ENCODE measurements at places on chromosomes 16 and 17.

- DNase-seq: no peak
These were observed 531.7 kb upstream of the TOM1L1 start for GRCh38 chr17:54368906-54369305.

GRCh38 chr17:57927048-57927723 lies 28.0 kb downstream of the CUEDC1 start:
- no peak for DNase-seq

GRCh38 chr16:4556112-4556511 lies at the start of gene C16orf96:
TSS of gene C16orf96 (plus strand) at chr16:4556340. CDS start at chr16:4556490, 150 bp downstream.
- no peak for DNase-seq

DNA sequence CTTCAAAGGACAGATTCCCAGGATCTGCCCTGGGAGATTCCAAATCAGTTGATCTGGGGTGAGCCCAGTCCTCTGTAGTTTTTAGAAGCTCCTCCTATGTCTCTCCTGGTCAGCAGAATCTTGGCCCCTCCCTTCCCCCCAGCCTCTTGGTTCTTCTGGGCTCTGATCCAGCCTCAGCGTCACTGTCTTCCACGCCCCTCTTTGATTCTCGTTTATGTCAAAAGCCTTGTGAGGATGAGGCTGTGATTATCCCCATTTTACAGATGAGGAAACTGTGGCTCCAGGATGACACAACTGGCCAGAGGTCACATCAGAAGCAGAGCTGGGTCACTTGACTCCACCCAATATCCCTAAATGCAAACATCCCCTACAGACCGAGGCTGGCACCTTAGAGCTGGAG lies 840 bp upstream of the CDH5 start:
- no peak for DNase-seq

- DNase-seq: no peak
These were observed 22.7 kb downstream of the LIG3 start for GRCh38 chr17:35002876-35003551.

DNA sequence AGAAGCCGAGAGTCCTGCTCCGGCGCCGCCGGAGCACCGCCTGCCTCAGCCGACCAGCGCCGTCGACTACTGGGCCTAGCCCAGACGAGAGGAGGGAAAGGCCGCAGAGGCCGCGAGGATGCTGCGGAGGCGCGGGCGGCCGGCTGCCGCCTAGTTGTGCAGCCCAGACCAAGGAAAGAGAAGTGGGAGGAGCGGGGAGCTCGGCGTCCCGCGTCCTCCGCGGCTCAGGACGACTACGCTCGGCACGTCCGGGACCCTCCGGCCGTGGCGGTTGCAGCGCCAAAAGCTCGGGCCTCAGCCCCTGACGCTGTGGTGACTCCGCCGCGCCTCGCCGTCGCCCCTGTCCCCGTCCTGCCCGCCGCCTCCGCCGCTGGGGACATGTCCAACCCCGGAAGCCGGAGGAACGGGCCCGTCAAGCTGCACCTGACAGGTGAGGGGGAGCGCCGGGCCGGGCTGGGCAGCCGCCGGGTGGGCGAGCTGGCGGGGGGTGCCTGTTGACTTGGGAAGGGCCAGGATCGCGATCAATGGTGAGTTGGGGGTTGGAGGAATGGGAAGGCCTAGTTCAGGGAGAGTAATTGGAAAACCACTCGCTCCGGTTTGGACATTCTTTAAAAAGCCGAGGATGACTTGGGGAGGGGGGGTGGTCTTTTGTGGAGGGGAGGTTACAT lies 37.7 kb downstream of the RNF135 start:
- DNase-seq: peak; percentile 18

DNA sequence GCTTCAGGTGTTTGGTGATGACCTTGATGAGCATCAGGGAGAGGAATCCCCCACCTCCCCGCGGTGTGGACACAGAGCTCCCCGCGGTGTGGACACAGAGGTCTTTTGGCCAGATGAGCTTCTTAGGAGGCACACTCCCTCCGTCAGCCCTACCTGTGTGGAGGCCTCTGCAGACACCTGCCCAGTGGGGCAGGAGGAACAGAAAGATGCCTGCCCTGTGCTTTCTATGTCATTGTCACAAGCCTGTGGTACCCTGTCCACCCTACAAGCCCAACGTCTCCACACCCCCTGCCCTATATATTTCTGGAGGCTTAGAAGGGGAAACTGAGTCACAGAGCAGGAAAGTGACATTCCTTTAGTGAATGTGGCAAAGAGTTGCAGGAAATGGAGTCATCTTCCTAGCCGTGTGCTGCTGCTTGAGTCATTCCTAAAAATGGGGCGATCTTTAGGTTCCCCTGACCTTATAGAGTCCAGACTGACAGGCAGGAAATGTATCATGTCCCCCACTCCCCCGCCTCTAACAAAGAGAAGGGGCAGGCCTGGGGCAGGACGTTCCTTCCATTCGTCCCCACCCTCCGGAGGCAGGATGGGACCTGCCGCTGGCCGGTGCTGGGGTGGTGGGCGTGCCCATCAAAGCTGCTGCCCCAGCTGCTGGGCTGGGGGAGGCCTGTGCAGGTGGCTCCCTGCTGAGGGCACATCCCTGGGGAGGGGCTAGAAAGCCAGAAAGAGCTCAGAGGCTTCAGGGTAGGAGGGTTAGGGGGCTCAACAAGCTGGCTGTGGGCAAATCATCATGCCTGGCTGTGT lies 1.0 kb upstream of the C16orf74 start:
- DNase-seq: no peak

- no peak for DNase-seq
These were observed 13.5 kb downstream of the CDIPT start for GRCh38 chr16:29849505-29849904.

DNA sequence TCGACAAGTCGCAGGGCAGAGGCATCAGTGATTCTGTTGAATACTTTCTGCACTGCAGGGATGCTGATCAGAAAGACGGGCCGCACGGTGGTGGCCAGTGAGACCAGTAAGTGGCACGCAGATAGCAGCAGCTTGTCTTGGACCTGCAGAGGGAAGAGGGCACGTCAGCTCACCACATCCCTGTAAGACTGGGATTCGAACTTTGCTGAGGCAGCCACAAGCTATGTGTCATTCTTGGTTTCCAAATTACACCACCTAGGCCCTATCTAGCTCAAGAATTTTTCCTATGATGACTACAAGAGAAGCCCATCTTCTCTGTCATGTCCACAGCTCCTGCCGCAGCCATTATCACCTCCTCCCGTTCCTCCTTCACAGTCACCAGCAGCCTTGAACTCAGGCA lies 49.4 kb upstream of the GSG1L start:
- no peak for DNase-seq

DNA sequence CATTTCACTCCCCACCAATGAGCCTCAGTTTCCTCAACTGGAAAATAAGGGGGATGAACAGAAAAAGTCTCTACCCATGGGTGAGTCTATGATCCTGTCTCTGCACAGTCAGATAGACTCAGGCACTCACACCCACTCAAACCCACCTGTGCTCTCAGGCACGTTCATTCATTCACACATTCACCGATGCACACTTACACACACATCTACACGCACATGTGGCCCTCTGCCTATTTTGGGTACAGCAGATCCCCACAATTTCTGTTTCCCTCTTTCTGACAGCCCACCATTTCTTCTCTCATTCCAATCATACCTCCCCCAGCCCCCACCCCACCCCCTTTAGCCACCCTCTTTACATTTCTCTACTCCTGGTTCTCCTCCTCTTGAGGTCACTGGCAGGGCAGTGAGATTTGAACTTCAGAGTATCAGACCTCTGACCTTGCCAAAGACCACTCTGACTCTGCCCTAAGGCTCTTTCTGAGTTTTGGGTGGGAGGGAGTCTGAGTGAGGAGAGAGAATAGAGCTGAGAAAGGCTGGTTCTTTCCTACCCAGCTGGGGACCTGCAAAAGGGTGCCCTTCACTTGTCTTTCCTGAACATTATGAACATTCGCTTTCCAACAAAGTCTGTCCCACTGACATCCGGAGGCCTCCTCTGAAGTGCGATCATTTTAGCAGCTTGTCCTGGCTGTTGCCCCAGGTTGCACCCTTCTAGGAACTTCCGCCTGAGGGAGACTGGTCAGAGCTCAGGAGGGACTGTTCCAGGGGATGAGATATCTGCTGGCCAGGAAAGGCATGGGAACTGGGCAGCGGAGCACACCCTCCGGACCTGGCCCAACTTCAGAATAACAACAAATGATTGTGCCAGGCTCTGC lies 10.1 kb upstream of the COL1A1 start:
- DNase-seq: no peak

DNA sequence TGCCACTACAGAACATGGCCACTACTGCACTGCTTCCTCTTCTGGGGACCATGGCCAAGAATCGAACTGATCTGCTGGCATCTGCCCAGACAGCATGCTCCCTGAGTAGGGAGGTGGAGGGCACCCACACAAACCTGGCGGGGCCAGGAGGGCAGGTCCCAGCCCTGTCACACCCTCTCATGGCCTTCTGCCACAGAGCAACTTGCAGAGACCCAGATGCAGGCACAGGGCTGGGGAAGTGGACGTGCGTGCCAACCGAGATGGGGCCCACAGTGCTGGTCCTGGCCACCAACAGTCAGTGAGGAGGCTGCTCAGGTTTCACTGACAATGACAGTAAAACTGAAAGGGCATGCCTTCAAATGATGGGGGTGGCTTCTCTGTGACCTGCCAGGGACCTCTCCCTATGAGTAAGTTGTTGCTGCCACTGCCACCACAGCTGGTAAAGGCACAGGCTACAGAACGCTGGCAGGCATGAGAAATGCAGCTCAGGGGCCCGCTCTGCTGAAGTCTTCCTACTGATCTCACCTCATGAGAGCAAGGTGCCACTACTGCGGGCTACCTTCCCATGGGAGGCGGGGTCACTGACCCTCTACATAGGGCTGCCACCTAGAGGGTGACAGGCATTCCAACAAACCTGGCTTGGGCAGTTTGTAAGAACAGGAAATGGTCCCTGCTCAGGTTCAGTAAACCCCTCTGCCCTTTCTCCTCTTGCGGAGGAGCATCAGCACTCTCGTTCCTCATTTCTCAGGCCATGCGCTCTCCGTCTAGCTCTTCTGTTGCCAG lies 15.5 kb downstream of the HIC1 start:
- DNase-seq: no peak

- no peak for DNase-seq
These were observed 18.1 kb downstream of the LYRM1 start for GRCh38 chr16:20918486-20919239.

- no peak for DNase-seq
These were observed 27.4 kb upstream of the ADGRG1 start for GRCh38 chr16:57600952-57601580.

DNA sequence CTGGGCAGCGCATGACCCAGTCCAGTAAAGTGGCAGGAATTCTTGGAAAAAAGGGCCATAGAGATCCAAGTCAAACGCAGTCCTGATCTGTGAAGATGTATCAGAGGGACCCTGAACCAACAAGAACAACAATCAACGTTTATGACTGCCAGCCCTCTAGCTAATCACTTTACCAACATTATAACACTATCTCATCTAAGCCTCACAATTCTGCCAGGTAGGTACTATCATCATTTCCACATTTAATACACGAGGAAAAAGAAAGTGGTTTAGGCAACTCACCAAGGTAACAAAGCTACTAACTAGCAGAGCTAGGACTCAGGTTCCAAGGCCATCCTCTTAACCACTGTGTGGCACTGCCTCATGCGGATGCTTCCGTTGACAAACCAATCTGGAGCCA lies 28.1 kb downstream of the TEX2 start:
- DNase-seq: no peak

- no peak for DNase-seq
These were observed 2.4 kb upstream of the ITGAL start for GRCh38 chr16:30470170-30470512.

DNA sequence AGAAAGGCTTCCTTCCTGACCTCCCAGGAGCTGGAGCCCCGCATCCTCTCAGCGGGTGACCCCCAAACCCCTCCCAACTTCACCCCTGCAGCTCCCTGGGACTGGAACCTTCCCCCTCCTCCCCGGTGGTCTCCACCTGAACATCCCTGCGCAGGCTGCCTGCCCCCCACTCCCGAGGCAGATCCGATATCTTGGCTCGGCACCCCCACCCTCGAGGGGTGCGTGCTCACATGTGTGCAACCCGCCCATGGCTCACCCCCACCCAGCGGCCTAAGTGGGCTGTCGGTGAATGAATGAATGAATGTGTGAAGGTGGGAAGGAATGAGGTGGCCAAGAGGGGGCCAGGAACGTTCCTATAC lies 39.7 kb downstream of the SLC7A5 start:
- DNase-seq: no peak

DNA sequence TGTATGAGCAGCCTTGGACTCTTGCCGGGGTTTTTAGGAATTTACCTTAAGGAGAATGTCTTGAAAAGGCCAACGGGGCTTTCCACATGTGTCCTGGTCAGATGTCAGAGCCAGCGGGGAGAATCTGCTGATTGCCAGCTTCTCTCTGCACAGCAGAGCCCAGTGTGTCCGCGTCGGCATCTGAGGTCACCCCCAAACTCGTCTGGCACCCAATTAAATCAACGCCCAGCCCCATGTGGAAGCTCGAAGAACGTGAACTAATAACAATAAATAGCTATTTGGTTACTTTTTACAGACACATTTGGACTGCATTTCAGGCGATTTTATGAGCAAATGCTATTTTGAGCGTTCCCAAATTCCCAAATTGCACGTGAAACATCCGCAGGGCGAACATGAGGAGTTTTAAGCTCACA lies 303.5 kb downstream of the FOXL1 start:
- DNase-seq: no peak

- DNase-seq: no peak
These were observed 134.8 kb upstream of the IRX6 start for GRCh38 chr16:55189224-55189623.

DNA sequence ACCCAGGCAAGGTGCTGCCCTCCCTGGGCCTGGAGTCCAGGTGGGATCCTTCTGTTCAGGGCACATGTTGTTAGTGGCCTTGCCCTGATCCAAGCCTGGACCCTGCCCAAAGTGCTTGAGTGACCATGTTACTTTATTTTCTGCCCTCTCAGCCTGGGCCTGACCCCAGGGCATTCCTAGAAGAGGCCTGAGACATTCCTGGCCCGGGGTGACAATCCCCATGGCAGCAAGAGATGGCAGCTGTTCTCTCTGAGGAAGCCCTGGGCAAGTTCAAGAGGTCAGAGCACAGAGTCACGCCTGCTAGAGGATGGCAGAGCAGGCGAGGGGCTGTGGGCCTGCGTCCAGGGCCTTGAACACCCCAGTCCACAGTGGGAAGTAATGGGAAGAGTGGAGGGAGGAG lies 5.0 kb downstream of the CDH16 start:
- no peak for DNase-seq

DNA sequence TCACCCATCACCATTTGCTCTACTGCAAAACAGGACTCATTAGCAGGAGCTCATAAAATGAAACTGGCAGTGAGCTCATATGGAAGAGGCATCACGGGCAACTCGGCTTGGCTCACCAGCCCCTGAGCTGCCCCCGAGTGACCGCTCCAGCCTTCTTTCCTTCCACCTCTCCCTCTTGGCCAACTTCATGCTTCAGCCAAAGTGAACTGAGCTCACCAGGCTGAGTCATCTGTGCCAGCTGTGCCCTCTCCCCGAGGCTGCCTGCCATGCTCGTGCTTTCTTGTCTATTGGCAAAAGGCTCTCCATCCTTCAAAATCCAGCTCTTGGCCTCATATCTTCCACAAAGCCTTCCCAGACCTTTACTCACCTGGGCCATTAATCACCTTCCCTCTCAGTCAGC lies 391.4 kb downstream of the WWOX start:
- no peak for DNase-seq
